CD4-positive, alpha-beta T cell treated with Interleukin-2 at 100 ng/mL for 4 hours (primary cell): ENCODE measurements at places on chromosomes 12 and 14.

GRCh38 chr14:75826599-75826998, 155.2 kb downstream of the TGFB3 start:
- no peak for DNase-seq

GRCh38 chr12:54251667-54252284, 28.1 kb downstream of the CBX5 start:
- peak; percentile 62 for DNase-seq

GRCh38 chr12:63301311-63301710, 150.3 kb upstream of the AVPR1A start:
- DNase-seq, result no peak

GRCh38 chr12:6330192-6330591, 11.7 kb downstream of the TNFRSF1A start:
- DNase-seq, result no peak
